EH (cell line): ENCODE measurements at places on chromosomes 1 and 21.

DNA sequence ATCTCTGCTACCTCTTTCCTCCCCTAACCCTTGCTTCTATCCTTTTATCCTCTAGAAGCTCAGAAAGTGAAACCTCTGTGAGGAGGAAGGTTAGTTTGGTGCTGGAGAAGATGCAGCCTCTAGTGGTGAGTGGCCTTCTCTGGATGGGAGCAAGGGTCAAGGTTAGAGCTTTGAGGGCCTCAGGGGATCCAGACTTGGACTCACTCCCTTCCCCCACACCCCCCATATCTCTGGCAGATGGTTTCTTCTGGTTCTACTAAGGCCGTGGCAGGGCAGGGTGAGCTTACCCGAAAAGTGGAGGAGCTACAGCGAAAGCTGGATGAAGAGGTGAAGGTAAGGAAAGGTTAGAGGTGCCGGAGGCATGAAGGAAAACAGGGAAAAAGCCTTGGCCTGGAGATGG is 9.2 kb downstream of the CGN start:
- peak; percentile 8 for DNase-seq

DNA sequence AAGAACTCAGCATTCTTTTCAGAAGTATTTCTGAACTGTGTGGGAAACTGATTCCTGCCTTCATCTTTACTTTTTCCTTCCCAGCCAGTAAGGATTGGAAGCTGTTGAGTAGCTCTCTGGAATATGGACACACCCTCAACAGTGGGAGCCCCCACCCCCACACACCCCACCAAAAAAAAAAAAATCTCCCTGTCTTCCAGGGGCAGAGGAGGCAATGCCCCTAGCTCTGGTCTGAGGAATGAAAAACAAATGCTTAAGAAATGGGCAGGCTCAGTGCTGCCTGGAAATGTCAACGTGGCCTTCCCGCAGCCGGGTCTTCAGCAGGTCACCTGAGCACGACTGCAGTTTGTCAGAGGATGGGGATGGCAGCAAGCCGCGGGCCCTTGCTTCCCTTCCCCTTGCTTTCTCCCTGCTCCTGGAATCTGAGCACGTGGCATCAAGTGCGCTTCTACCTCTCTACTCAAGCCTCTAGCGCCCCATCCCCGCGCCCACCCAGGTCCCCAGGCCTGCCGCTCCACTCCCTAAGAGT is 479 bp downstream of the RGS16 start:
- no peak for DNase-seq

GRCh38 chr1:223225061-223225460 is 82.0 kb upstream of the TLR5 start:
- no peak for DNase-seq

- DNase-seq, result peak; percentile 80
Observed at GRCh38 chr1:240515505-240515904, 96.5 kb downstream of the GREM2 start.

DNA sequence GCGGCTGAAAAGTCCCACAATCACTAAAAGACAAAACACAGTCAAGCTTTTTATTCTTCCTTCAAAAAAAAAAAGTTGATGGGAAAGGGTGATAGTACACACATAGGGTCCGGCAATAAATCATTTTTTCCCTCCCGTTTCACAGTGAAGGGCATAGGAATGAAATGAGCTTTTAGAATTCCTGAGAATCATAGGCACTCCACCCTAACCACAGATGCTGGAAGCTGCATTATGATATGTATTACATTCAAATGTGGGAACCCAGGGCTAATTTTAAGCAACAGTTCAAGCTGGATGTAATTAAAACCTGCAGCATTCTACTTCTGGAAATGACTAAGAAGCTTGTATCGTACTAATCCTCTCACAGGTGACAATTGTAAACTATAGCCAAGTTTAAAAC is 75.7 kb upstream of the KCNJ15 start:
- peak; percentile 72 for DNase-seq

GRCh38 chr1:71448444-71448843 is 367.6 kb upstream of the ZRANB2 start:
- DNase-seq, result no peak

DNA sequence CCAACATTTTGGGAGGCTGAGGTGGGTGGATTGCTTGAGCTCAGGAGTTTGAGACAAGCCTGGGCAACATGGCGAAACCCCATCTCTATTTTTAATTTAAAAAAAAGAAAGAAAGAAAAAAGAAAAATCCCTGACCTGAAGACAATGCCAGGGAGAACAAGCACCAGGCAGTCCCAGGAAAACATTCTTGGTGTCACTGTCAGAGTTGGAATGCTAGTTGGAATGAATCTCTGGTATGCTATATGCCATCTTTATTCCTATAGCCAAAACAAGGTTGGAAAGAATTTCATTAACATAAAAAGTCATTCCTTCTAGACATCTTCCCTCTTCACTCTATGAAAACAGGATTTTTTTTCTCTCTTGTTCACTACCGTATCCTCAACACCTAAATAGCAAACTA is 2.8 kb downstream of the DNAJC8 start:
- peak; percentile 52 for DNase-seq

DNA sequence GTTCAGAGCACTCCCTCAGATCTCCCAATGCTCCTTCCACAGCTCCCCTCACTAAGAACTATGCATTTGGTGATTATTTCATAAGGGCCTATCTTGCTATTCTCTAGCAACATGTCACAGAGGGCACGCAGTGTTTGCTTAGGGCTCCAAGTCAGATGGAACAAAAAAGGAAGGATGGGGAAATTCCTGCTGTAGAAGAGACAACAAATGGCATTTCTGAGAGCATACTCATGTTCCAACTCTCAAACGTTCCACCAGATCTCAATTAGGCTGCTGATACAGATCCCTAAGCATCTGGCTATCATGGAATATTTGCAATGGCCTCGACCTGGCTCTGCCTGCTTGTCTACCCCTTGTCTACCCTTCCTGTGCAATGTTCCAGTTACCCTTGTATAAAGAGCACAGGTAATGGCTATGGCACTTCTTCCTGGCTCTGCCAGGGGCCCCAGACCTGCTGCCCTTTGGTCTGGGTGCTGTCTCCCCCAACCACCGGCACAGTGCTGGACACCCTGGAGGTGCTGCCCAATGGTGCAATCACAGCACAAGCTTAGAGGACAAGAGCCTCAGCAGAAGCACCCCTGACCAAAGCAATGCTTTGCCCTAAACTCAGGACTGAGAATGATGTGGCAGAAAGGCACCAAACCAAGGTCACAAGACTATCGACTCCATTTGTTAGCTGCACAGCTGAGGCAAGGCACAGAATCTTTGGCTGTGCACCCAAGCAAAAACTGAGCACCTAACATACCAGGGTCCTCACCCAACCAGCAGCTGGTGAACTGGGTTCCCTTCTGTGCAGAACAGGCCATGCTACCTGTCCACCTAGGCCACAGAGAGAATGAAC is 3.6 kb downstream of the PARP1 start:
- DNase-seq, result peak; percentile 73

GRCh38 chr1:88726697-88727096 is 42.6 kb downstream of the PKN2 start:
- DNase-seq, result no peak

GRCh38 chr1:98044071-98044697 is 123.3 kb upstream of the DPYD start:
- DNase-seq, result no peak

- DNase-seq, result peak; percentile 82
Observed at GRCh38 chr1:213231795-213232231, 180.8 kb downstream of the RPS6KC1 start.

GRCh38 chr1:171220081-171220420 is 28.2 kb upstream of the FMO1 start:
- peak; percentile 96 for DNase-seq

- DNase-seq, result no peak
Observed at GRCh38 chr1:41863718-41864117, 55.0 kb downstream of the HIVEP3 start.

GRCh38 chr1:56322211-56322610 is 257.2 kb downstream of the PLPP3 start:
- DNase-seq, result peak; percentile 17

- DNase-seq, result peak; percentile 54
Observed at GRCh38 chr1:59738152-59738551, 76.6 kb upstream of the HOOK1 start.

- no peak for DNase-seq
Observed at GRCh38 chr1:241968611-241969010, 11.0 kb downstream of the BECN2 start.

GRCh38 chr1:208219659-208220282 is 24.4 kb downstream of the PLXNA2 start:
- peak; percentile 90 for DNase-seq

- no peak for DNase-seq
Observed at GRCh38 chr21:43278359-43278758, 109.6 kb downstream of the CRYAA start.

DNA sequence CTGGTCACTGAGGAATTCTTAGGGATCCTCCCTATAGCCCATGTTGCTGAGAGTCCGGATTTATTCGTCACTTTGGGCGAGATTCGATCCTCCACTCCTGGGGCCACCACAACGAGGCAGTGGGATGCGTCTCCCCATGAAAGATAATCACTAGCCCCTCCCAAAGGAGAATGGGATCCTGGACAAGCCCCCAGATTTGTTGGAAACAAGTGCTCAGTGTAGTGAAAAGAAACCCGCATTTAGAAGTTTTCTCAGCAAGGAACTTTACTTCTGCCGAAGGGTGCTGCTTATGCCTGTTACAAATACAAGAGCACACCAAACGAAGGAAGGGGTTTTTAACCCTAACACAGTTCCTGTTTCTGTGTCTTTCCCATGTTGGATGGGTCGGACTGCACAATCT is 83.3 kb downstream of the ZFYVE9 start:
- DNase-seq, result no peak

DNA sequence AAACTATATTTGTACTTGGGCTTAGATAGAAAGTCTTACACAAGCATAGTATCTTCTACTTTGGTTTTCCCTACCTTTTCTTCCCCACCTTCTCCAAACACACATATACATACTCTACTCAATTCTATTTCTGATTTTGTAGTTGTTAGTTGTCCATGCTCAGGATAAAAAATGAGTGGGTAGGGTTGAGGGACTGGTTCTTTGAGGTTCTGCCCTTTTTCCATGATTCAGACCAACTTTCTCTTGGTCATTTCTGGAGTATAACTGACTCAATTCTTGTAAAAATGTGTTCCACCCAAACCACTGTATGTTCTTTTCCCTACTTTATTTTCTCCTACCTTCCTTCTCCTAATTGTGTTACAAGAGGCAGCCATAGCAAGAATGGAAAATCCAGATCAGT is 3.3 kb downstream of the CFAP126 start:
- no peak for DNase-seq
